ENCODE measurements at places on chromosomes 1 and 21.

DNA sequence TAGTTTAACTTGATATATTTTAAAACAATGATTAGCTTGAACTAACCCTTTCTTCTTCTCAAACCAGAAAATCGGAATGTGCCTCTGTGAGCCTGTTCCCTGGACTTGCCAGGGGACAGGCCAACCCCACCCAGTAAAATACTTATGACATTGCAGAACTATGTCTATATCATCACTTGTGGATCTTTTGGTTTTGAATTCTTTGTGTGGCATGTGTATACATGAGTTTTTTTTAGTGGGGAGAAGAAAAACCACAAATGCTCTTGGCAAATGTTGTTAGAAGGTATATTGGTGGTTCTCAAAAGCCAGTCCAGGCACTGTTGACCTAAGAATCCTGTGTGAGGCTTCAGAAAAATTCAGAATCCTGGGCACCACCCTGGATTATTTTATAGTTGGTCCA is 347.4 kb downstream of the SIPA1L2 start:
- no peak for DNase-seq

DNA sequence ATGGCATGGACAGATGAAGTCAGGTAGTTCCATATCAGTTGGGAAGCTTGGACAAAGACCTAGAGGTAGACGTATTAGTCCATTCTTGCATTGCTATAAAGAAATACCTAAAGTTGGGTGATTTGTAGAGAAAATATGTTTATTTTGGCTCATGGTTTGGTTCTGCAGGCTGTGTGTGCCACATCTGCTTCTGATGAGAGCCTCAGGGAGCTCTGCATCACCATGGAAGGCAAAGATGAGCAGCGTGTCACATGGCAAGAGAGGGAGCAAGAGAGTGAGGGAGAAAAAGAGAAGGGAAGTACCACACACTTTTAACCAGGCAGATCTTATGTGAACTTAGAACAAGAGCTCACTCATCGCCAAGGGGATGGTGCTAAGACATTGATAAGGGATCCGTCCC is 9.0 kb downstream of the TSACC start:
- DNase-seq: no peak

- DNase-seq: no peak
Observed at GRCh38 chr1:220032911-220033310, 13.4 kb downstream of the EPRS1 start.

- no peak for DNase-seq
Observed at GRCh38 chr1:10704368-10704882, 92.0 kb downstream of the CASZ1 start.

- DNase-seq: no peak
Observed at GRCh38 chr1:231724876-231725647, 98.5 kb downstream of the DISC1 start.

DNA sequence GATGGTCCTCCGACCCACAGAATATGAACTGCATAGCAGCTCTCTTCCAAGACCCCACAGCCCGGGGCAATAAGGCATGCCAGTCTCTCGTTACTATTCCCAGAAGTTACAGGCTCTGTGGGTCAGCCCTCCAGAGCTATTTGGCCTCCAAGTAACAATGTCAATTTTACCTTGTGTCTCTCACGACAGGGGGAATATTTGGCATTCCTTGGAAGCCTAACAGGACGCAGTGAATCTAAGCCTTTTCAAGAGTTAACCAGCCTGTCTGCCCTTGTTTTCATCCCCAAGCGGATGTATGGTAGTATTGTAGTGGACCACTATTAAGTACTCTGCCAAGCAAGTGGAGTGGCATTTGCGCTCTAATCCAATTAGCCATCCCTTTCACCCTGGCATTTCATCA is 24.4 kb upstream of the GNG4 start:
- no peak for DNase-seq

- no peak for DNase-seq
Observed at GRCh38 chr1:219587401-219587800, 25.5 kb downstream of the ZC3H11B start.

GRCh38 chr1:238404481-238404880 is 513.8 kb upstream of the ZP4 start:
- DNase-seq: no peak

DNA sequence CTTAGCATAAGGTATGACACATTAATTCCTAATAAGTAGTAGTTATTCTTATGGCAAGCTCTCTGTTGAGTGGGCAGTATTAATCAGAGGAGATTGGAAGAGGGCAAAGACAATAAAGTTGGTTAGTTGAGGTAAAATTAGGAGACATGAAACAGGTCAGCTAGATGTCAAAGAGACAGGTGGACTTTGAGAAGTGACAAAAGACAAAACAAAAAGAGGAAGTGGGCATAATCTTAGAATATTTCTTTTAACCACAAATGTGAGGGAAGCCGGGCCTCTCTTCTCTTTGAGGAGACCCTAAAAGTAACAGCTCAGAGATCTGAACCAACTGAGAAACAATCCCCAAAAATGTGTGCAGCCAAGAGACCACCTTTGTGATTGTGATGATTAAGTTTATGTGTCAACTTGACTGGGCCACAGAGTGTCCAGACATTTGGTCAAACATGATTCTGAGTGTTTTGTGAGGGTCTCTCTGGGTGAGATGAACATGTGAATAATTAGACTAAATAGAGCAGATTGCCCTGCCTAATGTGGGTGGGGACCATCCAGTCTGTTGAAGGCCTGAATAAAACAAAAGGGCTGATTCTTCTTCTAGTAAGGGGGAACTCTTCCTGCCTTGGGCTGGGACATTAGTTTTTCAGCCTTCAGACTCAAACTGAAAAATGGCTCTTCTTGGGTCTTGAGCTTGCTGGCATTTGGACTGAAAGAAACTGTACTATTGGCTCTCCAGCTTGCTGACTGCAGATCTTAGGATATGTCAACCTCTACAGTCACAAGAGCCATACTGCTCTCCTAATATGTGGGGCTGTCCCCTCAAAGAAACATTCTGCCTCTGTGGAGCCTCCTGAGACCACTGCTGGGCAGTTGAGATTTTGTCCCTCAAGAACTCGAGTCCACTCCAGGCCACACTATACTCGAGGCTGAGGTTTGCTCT is 40.0 kb downstream of the FCRL5 start:
- DNase-seq: no peak

DNA sequence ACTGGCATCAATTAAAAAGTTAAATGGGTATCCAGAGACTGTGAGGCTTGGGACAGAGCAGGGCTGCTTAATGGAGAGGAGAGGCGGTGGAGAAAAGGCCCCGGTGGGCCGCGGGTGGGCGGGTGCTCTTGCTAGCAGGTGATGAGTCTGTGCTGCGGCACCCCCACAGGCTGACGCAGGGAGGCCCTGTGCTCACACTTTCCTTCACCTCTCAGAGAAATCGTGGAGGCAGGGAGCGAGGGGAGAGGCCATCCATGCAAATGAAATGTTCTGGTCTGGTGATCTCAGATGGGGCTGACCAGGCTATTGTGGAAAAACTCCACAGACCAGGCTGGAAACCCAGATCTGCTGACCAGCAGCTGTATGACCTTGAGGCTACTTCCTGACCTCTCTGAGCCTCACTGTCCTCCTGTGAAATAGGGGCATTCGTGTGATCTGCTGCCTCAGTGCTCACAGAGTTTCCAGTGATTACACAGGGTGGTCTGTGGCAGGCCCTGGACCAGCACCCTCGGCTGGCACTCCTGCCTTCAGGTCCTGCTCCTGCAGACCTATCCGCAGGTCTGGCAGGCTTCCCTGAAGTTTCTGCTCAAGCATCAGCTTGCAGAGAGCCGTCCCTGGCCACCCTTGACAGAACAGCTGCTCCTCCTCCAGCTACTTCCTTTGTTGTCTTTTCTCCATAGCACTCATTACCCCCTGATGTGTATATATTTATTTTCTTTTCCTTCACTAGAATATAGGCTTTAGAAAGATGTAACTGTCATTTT is 89.2 kb downstream of the BEND5 start:
- DNase-seq: no peak

GRCh38 chr1:40389322-40389803 is 15.8 kb downstream of the SMAP2 start:
- DNase-seq: no peak
